ENCODE measurements at places on chromosomes 12 and 14.

DNA sequence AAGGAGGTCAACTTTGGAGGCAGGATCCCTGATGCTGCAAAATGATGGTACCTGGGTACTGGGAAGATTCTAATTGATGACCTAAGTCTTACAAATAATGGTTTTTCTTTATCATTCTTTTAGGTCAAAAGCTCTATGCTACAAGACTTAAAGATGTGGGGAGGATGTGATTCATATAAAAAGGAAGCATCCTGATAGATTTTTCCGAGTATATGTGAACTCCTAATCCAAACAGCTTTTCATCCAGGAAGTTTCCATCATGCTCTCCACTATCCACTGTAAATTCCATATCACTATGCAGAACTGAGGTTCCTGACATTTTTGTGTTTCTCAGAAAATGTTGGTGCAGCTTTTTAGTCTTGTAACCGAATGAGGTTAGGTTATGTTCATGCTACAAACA is 293.2 kb downstream of the PAWR start:
- DNase-seq, result no peak

GRCh38 chr14:98769326-98769725 is 502.7 kb downstream of the BCL11B start:
- DNase-seq, result no peak

DNA sequence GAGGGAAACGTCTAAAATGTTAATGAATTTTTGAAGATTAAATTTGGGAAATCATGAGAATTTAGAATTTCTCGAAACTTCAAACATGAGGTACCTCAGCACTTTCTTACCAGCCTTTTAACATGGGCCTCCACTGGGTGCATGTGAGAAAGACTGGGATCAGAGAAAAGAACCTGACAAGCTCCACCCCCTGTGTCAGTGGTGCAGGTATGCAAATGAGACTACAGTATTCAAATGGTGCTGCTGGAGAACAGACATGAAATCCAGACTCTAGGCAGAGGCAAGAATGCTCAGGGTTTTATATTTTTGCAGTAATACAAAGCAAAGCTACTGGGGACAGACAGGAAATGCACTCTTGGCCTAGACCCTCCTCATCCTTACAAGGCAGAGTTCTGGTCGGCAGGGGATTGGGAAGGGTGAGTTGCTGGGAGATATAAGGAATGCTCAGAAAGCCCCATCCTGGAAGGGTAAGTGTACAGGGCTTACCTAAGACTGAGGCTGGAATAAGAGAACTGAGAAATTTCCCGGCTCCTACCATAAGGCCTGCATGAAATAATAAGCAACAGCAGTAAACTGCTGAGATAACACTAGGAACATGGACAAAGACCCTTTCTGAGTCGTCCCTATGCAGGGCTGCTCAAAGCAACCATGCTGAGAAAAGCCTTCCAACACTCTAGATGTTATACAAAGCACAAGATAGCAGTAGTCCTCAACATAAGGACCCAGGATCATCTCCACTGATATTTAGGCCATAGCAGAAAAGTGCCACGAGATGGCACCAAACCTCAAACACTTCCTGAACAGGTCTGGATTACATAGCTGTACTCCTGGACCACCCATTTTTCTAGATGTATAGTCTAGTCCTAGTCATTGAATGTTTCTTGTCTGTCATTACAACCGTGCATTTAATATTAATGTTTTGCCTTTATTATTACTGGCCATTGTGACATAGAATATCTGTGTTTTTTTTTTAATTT is 260.8 kb downstream of the RASSF9 start:
- DNase-seq, result peak; percentile 76

GRCh38 chr12:106984588-106985137 is 2.3 kb downstream of the MTERF2 start:
- no peak for DNase-seq

DNA sequence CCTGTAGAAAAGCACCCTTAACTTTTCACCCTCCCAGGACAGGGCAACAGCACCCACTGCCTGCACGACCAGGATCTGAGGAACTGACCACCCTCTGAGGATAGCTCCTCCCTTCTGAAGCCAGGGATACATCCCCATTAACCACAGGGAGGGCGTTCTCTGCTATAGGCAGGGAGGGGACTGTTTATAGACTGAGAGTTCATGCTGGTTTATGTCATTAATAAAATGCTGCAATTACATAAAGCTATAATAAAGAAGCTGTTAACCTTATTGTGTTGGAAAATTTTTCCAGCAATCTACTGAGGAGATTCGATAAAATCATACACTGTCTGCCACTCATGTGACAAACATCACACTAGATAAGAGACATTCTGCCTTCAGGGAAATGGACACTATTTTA is 232.4 kb upstream of the SFSWAP start:
- no peak for DNase-seq

DNA sequence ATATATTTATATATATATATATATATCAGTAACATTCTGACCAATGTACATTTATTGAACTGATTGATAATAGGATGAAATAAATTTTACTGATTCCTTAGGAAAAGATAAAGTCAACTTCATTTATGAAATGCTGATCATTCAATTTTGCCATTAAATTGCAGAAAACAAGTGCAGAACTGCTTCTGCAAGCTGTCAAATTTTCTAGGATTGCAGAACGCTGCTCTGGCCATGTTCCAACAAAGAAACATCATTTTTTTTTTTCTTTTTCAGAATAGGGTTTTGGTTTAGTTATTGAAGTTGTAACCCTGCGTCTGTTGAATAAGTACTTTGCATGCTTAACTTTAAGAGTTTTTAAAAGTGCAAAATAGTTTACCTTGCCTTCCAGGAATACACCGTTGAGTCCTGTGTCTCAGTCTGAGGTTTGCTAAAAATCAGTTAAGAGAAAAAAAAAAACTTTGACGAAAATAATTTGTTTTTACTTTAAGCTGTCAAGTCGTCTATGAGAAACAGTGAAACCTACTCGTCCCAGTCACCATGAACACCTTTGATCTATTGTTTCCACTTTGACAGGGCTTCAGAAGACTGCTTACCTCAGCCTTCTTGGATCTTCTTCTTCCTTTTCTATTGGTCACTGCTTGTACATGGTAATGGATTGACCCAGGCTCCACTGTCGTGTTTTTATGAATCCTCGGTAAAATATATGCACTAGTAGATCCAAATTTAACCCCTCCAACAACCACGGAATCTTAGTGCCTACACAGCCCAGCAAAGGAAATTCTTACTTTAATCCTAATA is at the start of gene KERA:
TSS of gene KERA (minus strand) at position 657 of the 798 bp plus-strand sequence. CDS start 1,743 bp downstream, outside the sequence.
- DNase-seq, result no peak

GRCh38 chr12:124392667-124393413 is 97.9 kb downstream of the RFLNA start:
- no peak for DNase-seq

DNA sequence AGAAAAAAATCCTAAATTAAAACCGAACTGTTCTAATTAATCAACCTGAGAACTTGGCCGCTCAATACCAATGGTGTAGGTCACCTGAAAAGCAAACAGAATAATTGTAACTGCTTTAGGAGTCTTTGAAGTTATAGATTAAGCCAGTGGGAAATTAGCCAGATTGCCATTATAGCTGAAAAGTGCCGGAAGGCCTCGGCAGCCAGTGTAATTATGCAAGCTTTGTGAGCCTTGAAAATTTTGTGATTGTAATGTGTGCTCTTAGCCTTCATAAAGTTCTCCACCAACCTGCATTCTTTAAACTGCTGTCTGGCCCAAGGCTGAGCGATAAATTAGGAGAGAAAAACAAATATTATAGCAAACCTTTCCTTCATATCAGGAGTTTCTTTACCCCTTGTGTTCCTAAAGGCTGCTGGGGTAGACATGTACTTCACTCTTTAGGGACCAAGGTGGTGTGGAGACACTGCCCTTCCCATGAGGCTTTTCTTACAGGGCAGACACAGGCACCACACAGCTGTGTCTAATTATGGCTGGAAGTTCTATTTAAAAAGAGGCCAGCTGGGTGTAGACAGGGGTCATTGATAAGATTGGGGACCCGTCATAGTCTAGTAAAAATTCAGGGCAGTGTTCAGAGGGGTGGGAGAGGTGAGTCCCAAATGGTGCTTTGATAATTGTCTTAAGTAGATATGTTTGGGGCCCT is 991.2 kb downstream of the FLRT2 start:
- no peak for DNase-seq

- DNase-seq, result no peak
Measured at GRCh38 chr12:122004633-122005071, 17.0 kb upstream of the BCL7A start.

- peak; percentile 80 for DNase-seq
Measured at GRCh38 chr12:7162691-7163114, 26.8 kb upstream of the PEX5 start.

DNA sequence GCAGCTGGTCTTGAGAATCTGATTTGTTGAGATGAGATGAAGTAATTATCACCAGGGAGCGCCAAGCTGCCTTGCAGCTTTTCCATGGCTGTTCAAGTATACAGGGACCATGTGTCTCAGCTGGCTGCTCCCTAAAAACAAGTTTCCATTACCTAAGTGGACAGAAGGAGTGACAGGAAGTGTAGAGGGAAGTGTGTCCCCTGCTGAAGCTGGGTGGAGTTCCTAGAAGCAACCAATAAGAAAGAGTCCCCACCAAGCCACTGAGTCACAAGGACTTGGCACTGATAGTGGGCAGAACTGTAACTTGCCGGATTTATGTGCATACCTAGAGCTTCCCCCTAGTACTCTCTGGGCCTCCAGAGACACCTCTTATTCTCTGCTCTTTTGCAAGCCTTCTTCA is 1.5 kb upstream of the GPX2 start:
- no peak for DNase-seq

DNA sequence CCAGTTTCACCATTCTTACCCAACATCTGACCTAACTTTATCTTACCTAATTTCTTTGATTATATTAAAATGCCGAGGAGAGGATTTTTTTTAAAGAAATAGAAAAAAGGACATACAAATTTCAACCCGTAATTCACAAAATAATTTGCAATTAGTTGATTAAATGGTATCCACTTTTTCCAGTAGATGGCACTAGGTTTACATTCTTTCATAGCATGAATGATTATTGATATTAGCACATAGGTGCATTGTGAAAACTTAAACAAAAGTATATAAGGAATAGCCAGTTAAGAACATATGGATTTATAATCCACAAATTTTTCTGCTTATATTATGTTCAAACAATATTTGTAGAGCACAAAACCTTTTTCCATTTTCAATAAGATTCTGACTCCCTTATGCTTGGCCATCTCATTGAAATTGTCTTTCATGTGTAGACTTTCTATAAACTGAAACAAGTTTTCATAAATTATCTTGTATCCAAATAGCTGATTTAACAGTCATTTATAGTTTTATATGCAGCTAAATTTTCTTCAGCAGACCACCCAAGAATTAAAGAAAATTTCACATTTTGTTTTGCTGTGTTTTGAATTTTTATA is 35.3 kb downstream of the MSRB3 start:
- peak; percentile 14 for DNase-seq

- no peak for DNase-seq
Measured at GRCh38 chr14:91405241-91405721, 12.3 kb downstream of the CCDC88C start.

- no peak for DNase-seq
Measured at GRCh38 chr12:52185400-52185967, 6.3 kb downstream of the KRT80 start.

DNA sequence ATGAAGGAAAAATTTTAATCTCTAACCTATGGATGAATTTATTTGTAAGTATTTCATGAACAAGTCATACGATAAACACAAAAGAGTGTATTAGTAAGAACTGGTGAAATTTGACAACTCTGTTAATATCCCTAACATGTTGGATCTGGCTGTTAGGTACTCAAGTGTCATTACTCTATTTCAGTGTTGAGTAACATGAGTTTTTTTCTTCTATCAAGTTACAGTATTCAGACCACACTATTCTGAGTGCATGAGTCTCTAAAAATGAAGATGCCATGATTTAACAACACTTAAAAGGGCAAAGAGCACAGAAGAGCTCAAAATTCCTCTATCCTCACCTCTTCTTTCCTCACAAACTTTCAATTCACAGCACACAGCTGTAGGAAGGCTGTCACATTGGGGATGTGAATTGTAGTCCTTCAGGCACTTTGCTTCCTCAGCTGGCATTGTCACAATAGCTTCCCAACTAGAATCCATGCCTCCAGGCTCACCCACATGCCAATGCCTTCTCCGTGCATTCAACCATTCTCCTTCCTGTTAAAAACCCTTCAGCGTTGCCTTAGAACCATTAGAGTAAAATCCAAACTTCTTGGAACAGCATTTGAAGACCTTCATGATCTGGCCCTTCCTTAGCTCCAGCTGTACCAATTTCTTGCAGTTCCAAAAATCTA is 73.7 kb upstream of the DBX2 start:
- no peak for DNase-seq

- no peak for DNase-seq
Measured at GRCh38 chr14:104587641-104588040, 8.1 kb downstream of the C14orf180 start.

DNA sequence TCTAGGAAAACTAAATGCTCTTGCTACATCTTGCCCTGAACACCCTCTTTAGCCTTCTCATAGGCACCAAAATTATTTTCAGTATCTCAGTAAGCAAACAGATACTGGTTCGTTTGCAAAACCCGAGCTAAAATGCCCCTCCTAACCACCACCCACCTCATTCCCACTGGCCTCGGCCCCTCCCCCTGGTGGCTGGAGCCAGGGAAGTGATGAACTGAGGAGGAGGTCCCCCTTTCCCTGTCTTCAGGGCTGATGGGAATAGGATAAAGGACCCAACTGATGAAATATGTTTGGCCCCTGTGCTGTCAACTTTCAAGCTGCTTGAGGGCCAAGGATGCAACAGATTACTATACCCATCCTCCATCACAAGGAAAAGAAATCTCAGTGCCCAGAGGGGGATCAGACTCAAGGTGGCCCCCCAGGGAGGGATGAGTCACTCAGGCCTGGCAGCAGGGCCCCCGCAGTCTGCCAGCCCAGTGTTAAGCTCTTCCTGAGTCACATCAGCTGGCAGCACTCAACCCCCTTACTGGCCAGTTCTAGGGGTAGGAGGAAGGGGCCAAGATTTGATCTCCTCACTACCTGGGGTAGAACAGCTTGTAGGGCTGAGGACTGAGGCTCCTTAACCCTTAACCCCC is 1.7 kb downstream of the ANKRD52 start:
- no peak for DNase-seq

- DNase-seq, result no peak
Measured at GRCh38 chr14:90438841-90439240, 42.0 kb downstream of the CALM1 start.

DNA sequence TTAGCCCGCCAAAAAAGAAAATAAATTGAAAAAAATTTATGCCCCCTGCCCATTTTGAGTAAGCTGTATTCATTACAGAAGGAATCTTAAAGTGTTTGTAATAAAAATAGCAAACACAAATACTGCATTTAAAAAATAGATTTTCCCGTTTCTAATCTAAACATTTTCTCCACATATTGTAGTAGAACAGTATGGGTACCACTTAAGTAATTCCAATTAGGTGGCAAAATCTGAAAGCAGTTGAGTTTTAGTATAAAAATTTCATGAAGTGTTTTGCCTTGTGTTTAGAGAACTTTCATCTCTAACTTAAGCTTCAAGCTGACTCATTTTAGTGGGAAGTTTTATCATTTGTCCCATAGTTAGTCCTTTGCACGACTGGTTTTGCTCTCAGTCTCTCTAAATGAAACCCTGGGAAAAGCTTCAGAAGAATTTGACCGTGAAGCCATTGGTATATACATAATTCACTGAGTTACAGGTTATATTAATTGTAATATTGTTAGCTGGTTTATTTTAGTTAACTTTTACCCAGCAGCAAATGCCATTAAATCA is 214.6 kb downstream of the ERC1 start:
- no peak for DNase-seq

GRCh38 chr12:126084480-126084879 is 1019.2 kb downstream of the AACS start:
- no peak for DNase-seq

- DNase-seq, result no peak
Measured at GRCh38 chr12:84161296-84161695, 751.3 kb downstream of the SLC6A15 start.
